ENCODE measurements at places on chromosomes 6 and 20.

DNA sequence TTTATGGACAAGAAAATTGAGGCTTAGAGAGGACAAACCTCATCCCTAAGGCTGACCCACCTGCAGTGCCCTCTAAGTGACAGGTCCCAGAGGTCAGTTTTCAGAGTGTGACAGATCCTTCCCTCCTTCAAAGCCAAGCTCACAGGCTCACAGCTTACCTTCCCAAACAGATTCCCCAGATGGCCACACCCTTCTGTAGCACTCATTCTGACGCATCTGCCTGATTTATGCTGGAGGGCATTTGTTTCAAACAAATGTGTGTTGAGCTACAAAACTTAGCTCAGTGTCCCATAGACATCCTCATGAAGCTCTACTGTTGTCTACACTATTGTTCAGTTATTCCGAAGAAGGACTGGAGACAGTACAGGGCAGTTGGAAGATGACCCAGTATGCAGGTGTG lies 60.6 kb upstream of the RIN2 start:
- no peak for DNase-seq

DNA sequence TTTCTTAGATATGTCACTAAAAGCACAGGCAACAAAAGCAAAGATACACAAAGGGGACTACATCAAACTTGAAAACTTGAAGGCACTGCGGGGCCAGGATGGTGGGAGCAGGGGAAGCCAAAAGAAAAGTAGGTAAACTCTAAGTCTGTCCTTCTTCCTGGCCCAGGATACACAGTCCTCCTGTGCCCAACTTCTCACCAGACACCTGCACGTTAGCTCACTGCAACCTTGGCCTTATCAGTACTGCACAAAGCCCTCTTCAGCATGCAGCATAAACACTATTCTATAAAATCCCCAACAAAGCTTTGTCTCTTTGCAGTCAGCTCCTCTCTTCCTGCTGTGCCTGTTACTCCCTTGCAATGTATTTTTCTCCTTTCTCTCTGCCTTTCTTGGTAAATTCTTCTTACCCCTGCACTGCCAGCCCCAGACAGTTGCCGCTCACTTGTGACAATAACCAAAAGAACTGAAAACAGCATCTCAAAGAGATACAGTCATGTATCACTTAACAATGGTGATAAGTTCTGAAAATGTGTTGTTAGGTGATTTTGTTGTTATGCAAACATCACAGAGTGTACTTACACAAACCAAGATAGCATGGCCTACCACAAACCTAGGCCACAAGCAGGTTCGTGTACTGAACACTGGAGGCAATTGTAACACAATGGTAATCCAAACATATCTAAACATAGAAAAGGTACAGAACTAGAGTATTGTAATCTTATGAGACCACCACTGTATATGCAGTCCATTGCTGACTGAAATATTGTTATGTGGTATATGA lies 51.2 kb downstream of the NINL start:
- no peak for DNase-seq

DNA sequence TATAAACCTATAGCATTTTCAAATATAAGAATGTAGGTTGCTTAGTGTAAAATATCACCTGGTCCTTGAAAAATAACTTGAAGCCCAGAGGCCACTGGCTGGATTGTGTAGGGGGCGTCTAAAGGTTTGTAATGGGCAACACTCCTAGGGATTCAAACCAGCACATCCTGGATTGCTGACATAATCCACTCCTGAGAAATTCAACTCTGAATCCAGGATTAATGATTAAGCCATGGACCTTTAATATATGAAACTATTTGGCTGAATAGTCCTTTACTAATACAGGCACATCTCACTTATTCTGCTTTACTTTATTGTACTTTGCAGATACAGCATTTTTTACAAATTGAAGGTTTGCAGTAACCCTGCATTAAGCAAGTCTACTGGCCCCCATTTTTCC lies 160.8 kb downstream of the UBE3D start:
- DNase-seq = no peak

DNA sequence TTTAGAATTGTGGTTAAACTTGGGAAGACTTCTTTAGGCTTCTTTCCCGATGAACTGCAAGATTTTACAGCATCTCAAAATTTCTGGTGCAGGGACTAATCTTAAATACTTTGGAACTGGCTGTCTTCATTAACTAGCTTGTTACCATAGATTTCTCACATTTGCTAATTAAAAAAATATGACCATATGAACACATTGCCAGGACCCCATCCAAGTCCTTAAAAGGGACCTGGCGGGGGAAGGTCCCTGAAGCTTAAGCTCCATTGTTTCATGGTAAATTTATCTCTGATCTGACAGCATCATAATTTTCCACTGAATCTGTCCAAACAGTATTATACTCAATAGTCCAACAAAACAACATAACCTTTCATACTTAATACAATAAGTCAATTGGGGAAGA lies 517.8 kb upstream of the FLRT3 start:
- DNase-seq = no peak

- no peak for DNase-seq
Measured at GRCh38 chr6:34065466-34066217, 80.2 kb downstream of the GRM4 start.

DNA sequence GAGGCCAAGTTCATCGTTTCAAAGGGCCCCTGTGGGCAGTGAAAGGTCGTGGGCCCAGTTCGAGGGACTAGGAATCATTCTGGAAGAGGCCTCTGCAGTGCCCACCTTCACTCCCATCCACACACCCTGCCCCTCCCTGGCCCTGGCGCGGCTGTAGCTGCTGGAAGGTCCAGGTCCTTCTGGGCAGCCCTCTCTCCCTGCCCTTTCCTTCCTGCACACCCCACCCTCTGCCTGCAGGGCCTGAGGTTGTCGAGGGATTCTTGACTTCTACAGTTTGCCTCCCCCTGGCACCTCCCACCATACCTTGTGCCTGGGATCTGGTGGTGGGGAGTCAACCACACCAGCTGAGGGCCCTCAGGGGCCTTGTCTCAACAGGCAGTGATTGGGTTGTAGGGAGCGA lies 4.5 kb upstream of the MYT1 start:
- DNase-seq = no peak

DNA sequence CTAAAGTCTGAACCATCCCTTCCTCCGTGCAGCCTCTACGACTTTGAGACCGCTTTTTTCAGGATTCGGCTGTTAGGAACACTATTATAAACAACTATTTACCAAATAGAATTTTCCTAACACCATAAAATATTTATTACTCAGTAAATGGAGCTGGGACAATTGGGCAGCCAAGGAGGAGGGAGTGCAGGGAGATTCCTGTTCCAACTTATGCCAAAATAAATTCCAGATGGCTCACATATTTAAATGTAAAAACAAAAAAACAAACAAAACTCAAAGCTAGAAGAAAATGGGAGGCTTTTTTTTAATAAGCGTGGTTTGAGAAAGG lies 48.1 kb downstream of the TCP11 start:
- DNase-seq = no peak

DNA sequence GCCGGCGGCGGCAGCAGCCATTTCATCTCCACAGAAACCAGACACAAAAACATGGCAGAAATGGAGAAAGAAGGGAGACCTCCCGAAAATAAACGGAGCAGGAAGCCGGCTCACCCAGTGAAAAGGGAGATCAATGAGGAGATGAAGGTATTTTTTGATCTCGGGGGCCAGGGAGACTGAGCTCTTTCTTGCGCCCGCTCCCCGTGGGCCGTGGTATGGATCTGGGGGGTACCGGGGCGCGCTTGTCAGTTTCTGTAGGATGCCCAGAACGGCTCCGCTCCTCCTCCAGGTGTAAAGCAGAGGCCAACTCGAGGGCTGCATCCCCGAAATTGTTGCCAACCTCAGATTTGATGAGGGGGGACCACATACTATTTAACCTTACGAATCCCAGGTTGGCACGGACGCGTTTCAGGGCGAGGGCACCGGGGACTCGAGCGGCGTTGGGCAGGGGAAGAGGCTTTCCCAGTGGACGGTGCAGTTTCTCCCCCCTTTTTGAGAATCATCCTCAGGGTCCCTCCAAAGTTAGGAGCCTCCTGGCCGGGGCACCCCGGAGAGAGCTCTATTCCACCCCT lies 735 bp downstream of the SOBP start:
- no peak for DNase-seq

DNA sequence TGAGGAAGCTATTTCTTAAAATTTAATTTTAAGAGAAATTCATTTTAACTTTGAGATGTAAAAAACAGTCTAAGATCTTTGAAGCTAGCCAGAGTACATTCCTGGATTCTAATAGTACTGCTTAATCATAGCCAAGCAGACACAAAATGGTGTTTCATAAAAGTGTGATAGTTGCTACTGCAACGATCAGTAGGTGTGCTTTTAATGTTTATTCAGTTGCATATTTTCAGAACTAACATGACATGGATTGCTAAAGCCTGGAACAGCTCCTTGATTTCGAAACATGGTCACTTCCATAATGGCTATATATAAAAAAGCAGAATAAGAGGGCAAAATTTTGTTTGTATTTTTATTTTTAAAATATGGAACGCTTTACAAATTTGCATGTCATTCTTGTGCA lies 35.5 kb downstream of the SESN1 start:
- DNase-seq = no peak

DNA sequence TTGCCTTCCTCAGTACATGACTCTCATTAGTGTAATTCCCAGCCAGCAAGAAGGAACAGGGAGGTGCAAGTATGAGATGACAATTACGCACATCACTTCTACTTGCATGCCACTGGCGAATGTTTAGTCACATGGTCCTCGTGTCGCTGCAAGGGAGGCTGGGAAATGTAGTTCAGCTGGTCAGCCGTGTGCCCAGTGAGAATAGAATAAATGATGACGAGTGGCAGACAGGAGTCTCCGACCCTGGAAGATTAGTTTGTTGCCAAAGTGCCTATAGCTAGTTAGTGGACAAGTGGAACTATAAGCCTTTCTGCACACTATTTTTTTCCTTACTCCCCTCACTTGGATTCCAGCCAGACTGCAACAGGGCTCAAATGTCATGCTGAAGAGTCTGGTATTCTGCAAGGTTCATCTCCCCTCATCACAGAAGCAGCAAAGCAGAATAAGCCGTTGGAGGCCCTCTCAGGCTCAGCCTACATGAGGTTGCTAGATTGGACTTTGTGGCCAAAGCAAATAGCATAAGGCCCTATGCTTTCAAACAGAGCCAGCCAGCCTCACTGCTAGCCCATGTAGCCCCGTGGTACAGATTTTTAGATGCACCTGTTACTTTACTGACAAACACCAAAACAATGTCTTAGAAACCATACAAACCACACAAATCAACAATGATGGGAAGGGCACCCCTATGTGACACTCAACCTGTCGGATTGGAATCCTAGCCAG lies 9.7 kb downstream of the LINC00237 start:
- DNase-seq = no peak

DNA sequence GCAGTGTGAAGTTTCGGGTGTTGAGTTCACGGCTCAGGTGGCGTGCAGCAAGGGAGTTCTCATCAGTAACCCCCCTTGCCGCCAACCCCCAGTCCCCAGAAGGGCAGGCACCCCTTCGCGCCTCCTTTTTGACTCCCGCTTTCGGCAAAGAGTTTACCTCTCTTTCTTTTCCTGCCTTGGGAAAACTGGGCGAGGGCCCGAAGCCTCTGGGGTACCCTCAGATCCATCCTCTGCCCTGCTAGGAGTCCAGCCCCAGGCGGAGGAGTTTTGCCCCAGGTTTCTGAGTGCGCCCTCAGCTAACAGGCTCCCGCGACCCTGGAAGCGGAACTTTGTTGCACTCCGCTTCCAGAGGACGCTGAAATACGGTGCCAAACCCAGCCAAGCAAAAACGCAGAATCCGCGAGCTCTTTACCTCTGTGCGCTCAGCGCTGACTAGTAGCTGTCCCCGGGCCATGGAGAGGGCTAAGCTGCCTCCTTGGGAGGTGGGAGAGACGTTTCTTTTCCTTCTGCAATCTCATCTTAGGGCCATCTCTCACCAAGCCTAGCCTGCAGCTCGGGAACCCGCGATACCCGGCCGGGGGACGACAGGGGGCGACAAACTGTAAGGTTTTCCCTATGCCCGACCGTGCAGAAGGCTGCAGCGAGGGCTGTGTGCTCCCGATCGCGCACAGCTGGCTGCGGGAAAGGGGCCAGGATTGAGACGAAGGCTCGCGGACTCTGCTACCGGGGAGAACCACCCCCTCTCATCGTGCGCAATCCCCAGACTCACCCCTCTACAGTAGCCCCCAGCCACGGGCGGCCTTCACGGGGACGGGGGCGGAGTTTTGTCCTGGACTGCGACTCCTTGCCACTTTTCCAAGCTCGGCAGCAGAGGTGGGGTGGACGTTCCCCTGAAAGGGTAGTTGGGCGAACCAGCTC lies 2.7 kb upstream of the PAX1 start:
- DNase-seq = no peak

DNA sequence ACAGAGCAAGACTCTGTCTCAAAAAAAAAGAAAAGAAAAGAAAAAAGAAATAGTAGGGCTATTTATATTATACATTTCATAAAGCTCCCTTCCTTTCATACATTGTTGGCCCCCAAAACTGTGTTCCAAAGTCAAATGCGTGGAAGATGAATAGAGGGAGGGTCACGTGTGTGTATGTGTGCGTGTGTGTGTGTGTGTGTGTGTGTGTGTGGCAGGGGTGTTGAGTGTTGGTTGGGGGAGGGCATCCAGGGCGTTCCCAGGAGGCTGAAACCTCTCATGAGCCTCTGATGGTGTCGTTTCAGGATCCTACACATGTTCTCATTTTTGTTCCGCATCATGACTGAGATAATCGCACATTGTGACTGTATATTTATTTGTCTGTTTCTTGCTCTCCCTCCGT lies 7.8 kb upstream of the BPIFB1 start:
- DNase-seq = no peak

DNA sequence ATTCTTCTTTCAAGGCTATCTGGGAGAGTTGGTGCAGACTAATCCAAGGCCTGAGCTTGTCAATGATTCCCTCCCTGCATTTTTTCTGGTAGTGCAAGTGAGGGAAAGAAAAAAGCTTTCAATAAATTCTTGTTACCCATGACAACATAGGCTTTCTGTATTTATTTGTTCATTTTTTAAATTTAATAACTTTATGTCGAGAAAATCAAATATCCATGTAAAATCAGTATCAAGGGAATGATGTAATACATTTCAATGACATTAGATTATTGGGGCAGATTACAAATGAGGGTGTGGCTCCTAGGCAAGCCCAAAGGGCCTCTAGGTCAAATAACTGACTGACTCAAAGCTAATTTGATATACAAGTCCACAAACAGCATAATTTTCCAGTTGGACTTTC lies 104.0 kb downstream of the GJA1 start:
- no peak for DNase-seq

- DNase-seq = no peak
Measured at GRCh38 chr6:68740828-68741500, 105.9 kb downstream of the ADGRB3 start.

- no peak for DNase-seq
Measured at GRCh38 chr6:136439514-136440190, 110.6 kb downstream of the MAP7 start.

All from NCI-H187 (cell line).